ENCODE measurements at places on chromosomes 2 and 18.

DNA sequence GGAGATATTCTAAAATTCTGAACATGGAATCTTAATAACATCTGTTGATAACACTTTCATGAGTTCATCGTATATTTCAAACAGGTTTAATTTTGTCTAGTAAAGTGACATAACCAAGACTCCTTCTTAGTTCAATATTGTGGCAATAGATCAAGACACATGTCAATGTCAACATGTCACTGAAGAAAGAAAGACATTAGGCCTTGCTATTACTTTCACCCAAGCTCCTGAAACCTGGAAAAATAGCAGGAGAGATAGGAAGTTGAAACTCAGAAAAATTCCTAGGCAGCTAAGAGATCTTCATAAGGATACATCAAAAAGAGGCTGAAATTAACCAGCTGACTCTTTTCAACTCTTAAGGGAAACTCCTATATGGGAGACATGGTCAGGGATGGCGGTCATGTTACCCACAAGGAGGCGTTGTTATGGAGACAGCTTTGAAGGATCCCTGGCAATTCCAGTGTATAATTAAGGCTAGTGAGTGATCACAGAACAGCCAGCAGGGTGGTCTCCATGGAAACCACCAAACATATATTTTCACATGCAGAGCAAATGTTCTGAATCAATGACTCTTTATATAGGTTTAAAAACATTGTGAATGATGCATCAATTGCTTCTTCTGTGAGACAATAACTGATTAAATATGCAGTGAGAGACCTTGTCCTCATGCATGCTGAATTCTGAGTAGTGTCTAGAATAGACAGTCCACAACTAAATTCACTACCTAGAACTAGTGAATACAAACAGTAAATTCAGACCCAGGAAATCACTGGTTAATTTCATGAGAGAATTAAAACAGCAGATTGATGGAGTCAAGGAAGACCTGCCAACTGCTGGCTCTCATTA lies 115.3 kb upstream of the RIOK3 start:
- DNase-seq = peak; percentile 51

DNA sequence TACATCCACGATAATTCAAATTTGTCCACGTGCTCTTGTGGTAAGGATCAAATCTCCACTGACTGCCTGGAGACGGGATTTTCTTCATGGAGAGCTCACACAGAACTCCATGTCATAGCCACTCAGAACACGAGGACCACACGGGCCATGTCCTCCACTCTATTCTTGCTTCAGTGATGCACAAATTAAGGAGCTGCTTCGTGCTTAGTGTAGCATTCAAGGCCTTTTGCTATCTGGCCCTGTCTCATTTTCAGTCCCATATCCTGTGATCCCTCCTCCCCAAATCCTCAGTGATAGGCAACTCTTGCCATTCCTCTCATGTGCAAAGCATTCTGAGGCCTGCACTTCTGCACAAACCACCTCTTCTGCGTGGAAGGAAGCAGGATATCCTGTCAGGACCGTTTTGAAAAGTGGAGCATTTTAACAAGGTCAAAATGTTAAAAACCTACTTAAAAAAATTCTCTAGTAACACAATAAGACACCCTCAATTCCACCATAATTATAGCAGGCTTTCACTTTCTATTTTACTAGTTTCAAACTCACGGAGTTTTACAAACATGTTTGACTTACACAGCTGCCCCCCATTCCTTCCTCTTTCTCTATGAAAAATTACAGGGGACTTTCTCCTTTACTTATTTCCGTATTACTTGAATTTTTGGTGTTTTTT lies 35.2 kb downstream of the ST3GAL5 start:
- no peak for DNase-seq

- DNase-seq = no peak
Measured at GRCh38 chr2:16216558-16216945, 276.2 kb downstream of the MYCN start.

- peak; percentile 51 for DNase-seq
Measured at GRCh38 chr2:44135771-44136170, 32.9 kb upstream of the PPM1B start.

DNA sequence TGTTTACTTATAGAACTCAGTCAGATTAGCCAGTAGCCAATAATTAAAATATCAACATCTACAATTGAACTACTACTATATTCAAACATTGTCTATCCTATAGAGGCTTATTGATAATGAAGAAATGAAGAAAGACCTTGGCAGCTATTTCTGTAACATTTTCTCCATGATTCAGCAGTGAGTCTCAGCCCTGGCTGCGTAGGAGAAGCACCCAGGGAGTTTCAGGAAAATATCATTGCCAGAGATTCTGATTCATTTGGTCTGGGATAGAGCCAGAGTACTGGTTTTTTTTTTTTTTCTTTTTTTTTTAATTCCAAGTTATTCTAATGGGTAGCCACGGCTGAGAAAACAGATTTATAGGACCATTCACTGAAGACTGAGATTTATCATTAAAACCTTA lies 404.8 kb downstream of the TXNL1 start:
- DNase-seq = peak; percentile 88

- DNase-seq = peak; percentile 13
Measured at GRCh38 chr2:71156573-71156972, 26.1 kb downstream of the MPHOSPH10 start.

- DNase-seq = no peak
Measured at GRCh38 chr2:233793465-233794127, 15.5 kb downstream of the MROH2A start.

- DNase-seq = no peak
Measured at GRCh38 chr2:25285265-25286024, 56.3 kb downstream of the DNMT3A start.

DNA sequence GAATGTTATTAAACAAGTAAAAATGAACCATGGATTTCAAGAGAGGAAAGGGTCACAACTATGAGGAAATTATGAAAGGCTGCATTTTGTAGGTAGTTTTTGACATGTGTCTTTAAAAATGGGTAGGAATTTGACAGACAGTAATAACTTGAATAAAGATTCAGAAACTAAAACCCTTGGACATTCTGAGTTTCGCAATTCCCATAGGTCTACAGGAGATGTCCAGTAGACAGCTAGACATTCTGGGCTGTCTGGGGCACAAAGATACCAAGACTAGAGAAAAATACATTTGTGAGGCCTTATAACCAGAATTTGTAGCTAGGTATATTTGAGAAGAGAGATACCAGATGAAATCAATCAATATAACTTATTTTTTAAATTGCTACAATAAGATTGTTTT lies 42.3 kb downstream of the DNAJC10 start:
- DNase-seq = no peak

DNA sequence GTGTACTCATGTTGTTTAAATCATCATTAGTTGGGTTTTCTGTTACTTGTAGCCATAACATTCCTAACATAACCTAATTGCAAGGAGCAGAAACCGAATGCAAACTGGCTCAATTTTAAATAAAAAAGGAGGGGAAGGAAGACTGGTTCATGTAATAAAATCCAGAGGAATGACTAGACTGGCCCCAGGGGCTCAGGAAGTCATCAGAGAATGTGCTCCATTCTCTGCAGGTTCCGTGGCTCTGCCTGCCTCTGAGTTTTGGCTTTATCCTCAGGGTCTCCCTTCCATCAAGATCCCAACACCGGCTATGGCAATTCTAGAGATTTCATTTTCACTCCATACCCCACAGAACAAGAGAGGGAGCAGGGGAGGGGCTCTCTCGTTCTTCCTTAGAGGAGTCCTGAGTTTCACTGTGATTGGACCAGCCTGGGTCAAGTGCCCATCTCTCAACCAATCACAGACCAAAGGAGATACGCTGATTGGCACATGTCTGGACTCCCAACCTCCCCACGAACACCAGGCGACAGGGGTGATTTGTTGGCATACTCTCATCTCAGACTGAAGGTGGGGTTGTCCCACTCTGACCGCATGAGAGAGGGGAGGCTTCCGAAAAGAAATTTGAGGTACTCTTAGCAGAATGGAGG lies 64.8 kb downstream of the NPPC start:
- no peak for DNase-seq

DNA sequence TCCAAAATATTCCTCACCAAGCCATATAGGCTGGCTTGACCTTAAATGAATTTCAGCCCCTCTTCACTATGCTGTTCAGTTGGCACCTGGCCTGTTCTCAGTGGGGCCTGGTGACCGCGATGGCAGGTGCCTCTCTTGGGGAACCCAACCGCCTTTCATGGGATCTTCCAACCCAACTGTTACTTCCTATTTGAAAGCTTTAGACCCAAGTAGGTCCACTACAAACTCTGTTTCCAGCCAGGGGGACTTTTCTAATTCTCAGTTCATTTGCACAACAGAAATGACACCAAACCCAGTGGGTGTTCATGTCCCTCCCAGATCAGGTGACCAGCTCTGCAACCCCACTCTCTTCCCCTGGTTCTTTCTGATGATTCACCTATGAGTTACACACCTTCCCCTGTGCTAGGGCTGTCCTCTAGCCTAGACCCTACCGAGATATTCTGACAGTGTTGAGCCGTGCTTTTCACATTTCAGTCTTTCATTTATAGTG lies 35.6 kb upstream of the NDUFV2 start:
- no peak for DNase-seq
